ENCODE measurements at places on chromosomes 4 and X.

DNA sequence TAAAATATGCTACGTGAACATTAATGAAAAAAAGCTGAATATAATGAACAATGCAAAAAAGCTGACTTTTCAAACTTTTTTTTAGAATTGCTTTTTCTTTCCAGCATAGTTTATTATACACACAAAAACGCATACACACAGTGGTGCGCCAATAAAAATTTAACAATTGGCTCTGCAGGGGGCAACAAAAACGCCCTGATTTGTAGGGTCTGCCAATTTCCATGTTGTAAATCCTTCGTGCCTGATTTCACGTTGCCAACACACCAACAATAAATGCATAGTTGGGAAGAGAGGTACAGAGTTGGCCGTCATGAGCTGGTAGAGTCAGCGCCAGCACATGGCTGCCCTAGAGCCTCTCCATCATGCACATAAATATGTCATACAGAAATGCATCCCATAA, 333.1 kb downstream of the MAPK10 start:
- no peak for DNase-seq
- no peak overlapping the region for H3K4me3 ChIP-seq
- H3K4me1 ChIP-seq: no peaks in the 10 kb centered on the region
- no peak overlapping the region for H3K27ac ChIP-seq
- H3K27me3 ChIP-seq: no peaks in the 10 kb centered on the region

DNA sequence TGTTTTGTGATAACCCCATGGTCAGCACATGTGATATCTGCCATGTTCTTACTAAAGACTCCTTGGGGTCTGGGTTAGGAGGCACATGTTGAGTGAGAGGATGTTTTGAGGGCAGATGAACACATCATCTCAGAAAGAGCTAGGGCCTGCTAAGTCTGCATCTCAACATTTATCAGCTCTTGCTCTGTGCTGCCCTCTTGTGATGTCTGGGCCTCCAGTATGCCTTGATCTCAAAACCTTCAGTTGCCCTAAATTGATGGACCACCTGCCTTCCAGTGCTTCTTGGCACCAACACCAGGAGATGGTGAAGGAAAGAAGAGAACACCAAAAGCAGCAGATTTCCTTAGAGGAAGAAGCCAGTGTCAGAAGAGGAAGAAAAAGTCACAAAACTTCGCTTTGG, 22.5 kb downstream of the MID1 start:
- H3K4me1 ChIP-seq: no peaks in the 10 kb centered on the region
- peak; percentile 51 for DNase-seq
- H3K4me3 ChIP-seq: no peak overlapping the region
- H3K27me3 ChIP-seq: no peaks in the 10 kb centered on the region
- no peaks in the 10 kb centered on the region for H3K36me3 ChIP-seq

GRCh38 chr4:40731792-40732245, 17.9 kb upstream of the NSUN7 start:
- H3K36me3 ChIP-seq: no peaks in the 10 kb centered on the region
- no peaks in the 10 kb centered on the region for H3K4me1 ChIP-seq
- peak overlapping the region; percentile 44 for H3K27ac ChIP-seq
- DNase-seq: no peak
- no peaks in the 10 kb centered on the region for H3K27me3 ChIP-seq

DNA sequence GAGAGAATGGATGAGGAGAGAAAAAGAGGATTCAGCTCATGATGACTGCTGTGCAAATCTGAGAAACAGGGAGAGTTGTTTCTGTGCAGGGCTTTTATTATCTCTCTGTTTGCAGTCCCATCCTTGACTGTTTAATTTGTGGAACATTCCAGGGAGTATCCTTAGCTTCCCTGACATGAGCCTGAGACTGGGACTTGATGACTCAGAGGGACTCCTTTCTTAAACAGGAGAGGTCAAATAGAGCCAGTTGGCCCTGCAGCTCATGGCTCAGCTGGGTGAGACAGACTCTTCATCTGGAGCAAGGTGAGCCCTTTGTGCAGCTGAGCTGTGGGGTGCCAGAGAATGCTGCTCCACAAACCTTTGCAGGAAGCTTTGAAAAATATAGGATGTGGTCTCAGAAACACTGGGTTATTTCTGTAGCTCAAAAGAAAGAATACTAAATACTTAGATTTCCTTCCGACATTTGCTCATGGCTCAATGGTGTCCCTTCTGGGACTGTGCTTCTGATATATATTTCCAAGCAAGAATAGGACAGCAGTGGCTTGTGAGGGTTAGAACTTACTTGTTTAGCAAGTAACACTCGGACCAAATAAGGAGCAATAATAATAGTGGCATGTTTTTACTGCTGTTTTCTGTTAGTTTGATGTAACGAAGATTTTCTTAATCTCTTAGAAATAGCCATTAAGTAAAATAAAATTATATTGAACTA, 14.5 kb downstream of the ARHGAP24 start:
- H3K4me3 ChIP-seq: no peak overlapping the region
- H3K27me3 ChIP-seq: no peaks in the 10 kb centered on the region
- H3K36me3 ChIP-seq: no peaks in the 10 kb centered on the region
- no peaks in the 10 kb centered on the region for H3K4me1 ChIP-seq
- no peak overlapping the region for H3K27ac ChIP-seq
- no peak for DNase-seq

DNA sequence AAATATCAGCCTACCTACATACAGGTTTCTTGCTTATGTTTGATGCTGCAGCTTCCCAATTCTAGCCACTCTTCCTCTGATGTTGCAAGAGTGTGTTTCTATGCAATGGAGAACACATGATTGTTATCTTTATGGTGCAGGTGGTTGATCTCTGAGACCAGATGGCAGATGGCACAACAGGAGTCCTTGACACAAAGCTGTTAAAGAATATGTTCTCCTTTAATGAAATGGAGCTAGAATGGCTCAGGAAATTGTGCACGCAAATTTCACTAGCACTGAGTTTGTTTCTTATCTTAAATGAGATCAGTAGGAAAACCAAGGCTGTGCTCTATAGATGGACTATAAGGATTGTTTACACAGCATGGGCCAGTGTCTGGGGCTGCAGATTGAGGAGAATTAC, 29.9 kb upstream of the TTC29 start:
- H3K4me1 ChIP-seq: no peaks in the 10 kb centered on the region
- H3K27ac ChIP-seq: no peak overlapping the region
- no peaks in the 10 kb centered on the region for H3K27me3 ChIP-seq
- DNase-seq: no peak
- no peak overlapping the region for H3K4me3 ChIP-seq
